ENCODE measurements at places on chromosomes 4 and X.

DNA sequence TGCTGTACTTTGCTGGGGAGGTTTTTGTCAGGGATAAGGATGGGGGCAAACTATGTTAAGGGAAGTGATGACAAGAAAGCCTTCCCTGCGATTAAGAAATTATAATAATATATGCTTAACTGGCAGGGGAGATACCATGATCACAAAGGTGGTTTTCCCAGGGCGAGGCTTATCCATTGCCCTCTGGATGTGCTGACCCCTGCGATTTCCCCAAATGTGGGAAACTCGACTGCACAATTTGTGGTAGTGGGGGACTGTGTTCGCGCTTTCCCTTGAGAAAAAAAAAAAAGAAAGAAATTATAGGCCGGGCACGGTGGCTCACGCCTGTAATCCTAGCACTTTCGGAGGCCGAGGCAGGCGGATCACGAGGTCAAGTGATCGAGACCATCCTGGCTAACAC lies 24.5 kb downstream of the SLC25A43 start:
- no peak for DNase-seq

GRCh38 chr4:117771647-117772337 lies 262.5 kb upstream of the NDST3 start:
- no peak for DNase-seq

DNA sequence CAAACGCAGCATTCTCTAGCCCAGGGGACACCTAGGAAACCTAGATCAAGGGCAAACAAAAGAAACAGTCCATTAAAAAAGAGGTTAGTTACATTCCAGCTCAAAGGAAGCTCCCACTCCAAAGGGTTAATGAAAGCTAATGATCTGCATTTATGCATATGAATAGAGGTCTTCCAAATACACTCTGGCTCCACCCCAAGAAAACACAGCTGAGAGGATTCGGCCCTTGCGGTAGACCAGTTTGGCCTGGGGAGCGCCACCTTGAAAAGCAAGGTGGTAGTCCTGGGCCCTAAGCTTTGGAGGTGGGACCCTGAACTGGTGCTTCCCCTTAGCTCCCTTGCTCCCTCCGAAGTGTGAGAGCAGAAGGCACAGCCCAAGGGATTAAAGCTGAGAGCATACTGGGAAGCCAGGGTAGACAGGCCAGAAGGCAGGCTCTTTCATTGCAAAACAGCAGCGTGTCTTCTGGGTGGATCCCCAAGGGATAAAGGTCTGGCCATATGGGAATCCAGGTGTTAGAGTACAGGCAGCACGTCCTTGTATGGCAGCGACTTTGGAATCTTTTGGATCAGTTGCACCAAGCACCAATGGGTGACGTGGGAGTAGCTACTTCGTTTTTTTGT lies 3.7 kb downstream of the GABRQ start:
- no peak for DNase-seq

GRCh38 chr4:141636082-141636770 lies at the start of gene IL15:
Gene IL15, plus strand, starts transcription at chr4:141636583. Its CDS starts 82,882 bp downstream, at chr4:141719465.
- peak; percentile 48 for DNase-seq

DNA sequence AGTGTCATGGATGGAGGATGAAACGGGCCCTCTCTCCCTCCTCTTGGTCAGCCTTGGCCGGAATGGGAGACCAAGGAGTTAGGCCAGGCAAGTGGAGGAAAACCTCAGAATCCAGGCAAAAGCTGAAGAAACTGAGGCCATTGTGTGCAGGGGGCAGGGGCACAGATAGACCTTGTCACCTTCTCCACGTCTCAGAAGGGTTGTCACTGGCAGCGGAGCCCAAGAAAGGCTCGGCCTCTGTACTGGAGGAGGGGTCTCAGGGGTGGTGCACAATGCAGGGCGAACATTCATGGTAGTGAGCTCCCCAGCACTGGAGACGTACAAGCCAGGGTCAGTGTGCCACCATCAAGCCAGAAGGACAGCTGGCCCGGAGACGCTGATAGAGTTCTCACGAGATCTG lies 139.5 kb downstream of the CPZ start:
- no peak for DNase-seq

- DNase-seq = no peak
These were observed 32.2 kb downstream of the SMS start for GRCh38 chrX:21972721-21973120.

GRCh38 chr4:173469622-173470021 lies 60.4 kb downstream of the HAND2 start:
- no peak for DNase-seq

DNA sequence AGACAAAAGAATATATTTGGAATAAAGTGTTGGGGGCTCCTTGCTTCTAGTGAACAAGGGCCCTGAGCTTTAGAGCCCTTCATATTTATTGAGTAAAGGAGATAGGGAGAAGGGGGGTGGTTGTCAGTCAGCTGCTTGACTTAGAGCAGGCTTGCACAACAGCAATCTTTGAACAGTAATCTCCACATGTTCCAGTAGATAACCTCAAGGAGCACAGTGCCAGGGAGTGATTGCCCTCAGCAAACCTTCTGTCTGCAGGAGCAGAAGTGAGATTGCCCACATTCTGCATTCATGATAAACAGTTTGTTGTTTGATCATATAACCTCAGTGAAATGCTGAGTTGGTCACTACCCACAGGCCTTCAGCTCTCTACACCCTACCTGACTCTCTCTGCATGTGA lies 205.8 kb upstream of the CXCL13 start:
- no peak for DNase-seq

GRCh38 chrX:74015379-74016019 lies 288.5 kb upstream of the ZCCHC13 start:
- DNase-seq = peak; percentile 22

DNA sequence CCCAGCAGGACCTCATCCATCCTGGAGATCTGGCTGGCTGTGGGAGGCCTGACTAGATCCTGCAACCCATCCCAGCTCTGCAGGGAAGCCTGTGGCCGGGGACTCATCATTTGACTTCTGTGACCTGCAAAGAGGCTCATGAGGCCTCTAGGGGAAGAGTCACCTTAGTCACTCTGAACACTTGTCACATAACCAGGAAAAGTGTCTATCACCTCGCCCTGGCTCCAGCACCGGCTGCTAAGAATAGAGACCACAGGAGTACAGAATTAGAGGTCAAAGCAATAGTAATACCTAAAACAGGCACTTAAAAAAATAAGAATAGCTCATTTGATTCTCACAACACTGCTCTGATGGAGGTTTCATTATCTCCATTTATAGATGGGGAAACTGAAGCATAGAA lies 3.8 kb upstream of the NSG1 start:
- no peak for DNase-seq

- no peak for DNase-seq
These were observed 8.4 kb upstream of the SORBS2 start for GRCh38 chr4:185820146-185821028.
